CD4-positive, alpha-beta T cell treated with Interleukin-17A for 1 hour (primary cell): ENCODE measurements at places on chromosomes 6 and 20.
A peak's percentile ranks its signal among the peaks of the same experiment; 100 is the strongest.

DNA sequence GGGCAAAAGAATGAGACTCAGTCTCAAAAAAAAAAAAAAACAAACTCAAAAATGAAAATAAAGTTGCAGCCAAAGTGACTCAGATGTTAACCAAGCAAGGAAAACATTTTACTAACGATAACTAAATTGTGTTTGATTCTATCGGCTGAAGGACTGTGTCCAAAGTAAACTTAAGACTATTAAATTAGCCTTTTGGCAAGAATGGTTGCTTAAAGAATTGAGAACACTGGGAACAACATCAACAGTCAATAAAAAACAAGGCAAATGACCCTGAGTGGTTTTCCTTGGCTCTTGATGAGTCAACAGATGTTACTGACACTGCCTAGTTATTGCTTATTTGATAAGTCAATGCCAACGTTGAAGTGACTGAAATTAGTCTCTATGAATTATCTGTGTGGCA is 36.7 kb downstream of the POU3F2 start:
- DNase-seq: no peak

DNA sequence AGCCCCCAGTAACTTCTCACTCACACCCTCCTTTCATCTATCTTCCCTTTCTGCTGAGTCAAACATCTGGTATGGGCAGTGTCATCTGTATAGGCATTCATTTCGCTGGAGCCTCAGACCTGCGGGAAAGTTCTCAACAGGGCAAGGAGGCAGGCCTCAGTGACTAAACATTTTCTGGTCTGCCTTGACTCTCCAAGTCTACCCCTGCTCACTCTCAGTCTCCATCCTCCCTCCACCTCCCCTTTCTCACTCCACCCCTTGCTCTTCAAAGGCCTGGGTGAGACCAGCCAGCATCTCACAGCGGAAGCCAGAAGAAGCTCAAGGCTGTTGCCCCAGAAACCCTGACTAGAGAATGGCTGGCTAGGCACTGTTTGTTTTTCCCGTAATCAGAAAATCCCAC is 105.0 kb upstream of the BEND6 start:
- DNase-seq: no peak

DNA sequence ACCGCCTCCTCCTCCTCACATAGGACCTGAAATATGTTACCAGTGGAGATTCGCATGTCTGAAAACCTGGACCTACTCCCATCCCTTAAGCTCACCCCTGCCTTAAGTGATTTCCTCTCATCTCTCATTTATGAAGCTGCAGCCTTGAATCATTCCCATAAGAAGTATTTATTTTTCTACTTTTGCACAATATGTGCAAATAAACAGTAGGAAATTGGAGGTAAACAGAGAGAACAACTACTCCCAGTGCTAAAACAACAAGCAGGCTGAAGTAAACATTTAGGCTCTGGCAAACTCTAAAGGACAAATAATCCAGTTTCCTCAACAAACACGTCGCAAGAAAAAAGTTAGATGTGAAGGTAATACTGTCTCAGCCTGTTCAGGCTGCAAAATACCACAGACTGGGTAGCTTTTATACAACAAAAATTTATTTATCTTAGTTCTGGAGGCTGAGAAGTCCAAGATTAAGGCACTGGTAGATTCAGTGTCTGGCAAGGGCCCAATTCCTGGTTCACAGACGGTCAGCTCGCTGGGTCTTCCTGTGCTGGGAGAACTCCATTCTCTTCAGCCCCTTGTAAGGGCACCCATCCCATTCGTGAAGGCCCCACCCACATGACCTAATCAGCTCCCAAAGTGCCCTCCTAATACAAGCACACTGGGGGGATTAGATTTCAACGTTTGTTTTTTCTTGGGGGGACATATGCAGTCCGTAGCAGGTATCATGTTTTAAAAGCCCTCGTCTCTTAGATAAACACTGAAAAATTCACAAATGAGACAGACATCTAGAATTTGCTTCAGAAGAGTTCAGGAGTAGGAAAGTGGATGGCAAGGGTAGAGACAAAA is 15.6 kb downstream of the SPATA2 start:
- DNase-seq: no peak

GRCh38 chr6:107144666-107145065 is 29.4 kb upstream of the BEND3 start:
- DNase-seq: no peak

- DNase-seq: peak; percentile 42
These were observed 68.5 kb upstream of the FOXO3 start for GRCh38 chr6:108492131-108492766.

- DNase-seq: no peak
These were observed at the start of gene SLC35F1 for GRCh38 chr6:117906958-117907600. SLC35F1 (plus strand) TSS chr6:117907264.

- DNase-seq: peak; percentile 57
These were observed 50.6 kb upstream of the FBXO30 start for GRCh38 chr6:145865175-145865574.

DNA sequence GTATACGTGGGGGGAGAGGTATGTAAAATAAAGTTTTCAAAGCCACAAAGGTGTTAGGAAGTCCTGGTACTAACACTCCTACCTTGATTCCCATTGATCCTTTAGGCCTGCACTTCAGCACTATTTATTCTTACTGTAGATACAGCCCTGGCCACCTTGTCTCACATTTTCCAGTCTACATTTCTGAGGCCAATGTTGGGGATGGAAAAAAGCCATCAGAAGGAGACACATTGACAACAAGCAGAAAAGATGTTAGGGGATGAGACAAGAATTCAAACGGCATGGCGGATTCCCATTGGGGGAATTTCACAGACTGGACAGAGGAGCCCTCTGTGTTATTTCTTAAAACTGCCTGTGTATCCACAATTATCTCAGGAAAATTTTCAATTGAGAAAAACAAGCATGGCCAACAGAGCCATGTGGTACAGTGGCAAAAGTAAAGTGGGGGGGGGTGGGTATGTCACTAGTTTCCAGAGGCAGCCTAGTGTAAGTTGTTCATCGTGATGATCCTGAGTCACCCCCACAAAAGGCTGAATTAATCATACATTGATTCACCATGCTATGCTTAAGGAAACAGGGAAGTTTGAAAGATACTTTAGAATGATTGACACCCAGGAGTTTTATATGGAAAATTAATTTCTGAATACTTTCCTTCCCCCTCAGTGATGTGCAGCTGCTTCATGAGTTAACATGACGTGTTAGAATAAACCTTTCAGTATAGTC is 40.5 kb downstream of the RREB1 start:
- DNase-seq: no peak

DNA sequence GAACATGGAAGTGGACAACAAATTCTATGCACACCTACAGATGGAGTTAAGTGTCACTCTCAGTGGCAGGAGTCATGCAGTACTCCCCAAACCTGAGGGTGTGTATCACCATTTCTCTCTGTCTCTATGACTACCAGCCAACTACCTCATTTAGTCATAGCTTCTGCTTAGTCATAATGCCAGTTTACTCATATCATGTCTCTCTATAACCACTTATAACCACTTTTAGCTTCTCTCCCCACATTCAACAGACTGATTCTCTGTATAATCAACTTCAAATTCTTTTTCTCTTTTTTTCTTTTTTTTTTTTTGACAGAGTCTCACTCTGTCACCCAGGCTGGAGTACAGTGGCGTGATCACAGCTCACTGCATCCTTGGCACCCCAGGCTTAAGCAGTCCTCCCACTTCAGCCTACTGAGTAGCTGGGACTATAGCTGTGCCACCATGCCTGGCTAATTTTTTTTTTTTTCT is 13.8 kb upstream of the GTF3C6 start:
- peak; percentile 55 for DNase-seq

DNA sequence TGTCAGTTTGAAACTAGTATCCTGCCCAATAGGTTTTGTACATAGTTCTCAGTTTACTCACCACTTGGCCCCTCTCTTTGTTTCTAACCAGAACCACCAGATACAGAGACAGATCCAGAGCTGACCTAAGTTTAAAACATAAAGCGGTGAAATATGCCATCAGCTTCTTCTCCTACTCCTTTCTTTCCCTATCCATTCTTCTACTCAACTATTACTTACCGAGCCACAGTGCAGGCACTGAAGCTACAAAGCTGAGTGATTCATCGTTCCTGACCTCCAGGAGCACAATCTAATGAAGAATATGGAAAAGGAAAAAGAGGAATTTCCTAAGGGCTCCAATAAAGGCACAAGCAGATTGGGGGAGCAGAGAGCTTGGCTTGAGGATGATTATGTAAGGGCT is 286.0 kb downstream of the FOXC1 start:
- DNase-seq: no peak

DNA sequence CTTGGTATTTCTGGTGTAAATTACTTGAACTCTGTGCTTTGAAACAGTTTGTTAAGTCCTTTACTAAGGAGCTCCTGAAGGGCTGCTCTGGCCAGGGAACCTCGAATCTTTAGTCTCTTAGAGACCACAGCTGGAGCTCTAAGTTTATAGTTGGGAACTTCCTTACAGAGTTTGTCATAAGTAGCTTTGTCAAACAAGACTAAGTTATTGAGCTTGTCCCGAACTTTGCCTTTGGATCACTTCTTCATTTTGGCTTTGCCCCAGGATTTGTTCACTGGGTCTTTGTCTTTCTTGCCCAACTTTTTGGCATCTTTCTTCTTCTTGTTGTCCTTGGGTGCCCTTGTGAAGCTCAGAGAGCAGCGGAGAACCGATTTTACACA is 64.8 kb downstream of the FAM50B start:
- DNase-seq: no peak

- no peak for DNase-seq
These were observed 9.1 kb downstream of the RSPO4 start for GRCh38 chr20:992801-993535.

DNA sequence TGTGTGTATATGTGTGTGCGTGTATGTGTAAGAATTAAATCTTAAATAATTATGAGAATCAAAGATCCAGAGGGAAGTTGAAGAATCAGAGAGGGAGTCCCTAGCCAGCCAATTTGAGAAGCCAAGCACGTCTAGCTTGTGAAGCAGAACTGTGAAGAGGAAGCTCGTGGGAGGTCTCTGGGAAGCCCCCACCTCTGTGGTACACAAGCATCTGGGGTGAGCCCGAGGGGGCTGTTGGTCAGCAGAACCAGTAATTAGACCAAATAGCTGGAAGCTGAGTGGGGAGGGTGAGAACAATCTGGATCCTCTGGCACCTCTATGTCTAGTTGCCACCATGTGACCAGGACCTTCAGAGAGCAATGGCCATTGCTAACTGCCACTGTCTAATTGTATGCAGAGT is 310.0 kb upstream of the PRND start:
- DNase-seq: no peak

DNA sequence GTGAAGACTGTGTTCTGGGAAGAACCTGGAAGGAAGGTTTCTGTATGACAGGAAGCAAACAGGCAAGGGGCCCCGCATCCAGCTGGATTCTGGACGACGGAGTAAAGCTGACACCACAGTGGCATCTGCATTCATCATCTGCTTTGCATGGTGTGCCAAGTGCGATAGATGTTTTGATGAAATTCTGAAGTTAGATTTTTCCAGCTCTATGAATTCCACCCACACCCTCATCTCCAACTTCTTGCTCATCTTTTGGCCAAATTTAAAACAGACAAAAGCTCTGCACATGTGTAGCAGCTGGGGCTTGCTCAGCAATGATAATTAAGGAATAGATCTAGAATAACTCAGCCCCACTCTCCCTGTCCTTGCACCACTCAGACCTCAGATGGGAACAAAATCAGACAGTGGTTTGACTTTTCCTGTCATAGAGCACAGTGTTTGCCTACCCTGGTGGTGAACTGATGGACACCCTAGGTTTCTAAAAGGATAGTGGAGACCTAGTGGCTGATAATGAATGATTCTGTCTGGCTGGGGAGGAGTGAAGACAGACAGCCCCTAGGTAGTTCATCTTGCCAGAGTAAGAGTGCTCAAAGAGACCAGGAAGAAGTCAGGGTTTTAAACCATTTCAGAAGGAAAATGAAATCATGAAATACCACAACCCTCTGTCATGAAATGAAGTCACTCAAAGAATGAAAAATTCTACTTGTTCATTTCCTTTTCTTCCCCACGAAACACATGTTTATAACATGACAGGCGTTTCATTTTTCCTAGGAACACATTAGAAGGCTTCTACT is 85.8 kb downstream of the BCAS1 start:
- DNase-seq: no peak
